ENCODE measurements at places on chromosomes 1 and 21.

DNA sequence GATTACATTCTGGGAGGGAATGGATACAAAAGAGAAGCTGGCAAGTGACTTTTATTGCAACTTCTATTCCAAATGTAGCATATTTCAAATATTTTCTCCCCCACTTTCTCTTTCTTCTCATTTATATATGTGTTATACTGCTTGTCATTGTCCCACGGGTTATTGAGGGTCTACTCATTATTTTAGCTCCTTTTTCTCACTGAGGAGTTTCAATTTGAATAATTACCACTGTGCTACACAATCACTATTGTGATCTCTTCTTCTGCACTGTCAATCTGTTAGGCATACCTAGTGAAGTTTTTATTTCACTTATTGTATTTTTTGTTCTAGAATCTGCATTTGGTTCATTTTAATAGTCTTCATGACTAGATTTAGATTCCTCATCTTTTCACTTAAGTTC, 339.7 kb downstream of the PTPRC start:
- ATAC-seq: no peak

- no peak for ATAC-seq
These were observed 82.8 kb downstream of the GLIS1 start for GRCh38 chr1:53655931-53656746.

GRCh38 chr1:113109908-113110554, 37.0 kb downstream of the LRIG2 start:
- no peak for ATAC-seq

- no peak for ATAC-seq
These were observed 95.9 kb downstream of the RASAL2 start for GRCh38 chr1:178189814-178190213.

DNA sequence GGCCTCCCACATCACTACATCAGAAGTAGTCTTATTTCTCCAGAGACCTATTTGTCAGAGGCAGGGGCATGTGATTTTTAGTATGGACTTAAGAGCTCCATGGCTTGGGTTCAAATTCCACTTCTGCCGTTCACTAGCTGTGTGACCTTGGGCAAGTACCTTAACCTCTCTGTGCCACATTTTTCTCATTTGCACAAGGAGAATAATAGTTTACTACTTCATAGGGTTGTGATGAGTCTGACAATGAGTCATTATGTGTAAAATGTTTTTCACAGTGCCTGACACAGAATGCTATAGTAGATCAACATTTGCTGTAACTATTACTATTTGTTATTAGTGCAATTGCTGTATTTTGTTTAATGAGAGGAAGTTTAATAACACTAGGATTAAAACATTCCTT, 200.6 kb downstream of the PRDM2 start:
- no peak for ATAC-seq

GRCh38 chr1:229225331-229225782, 45.6 kb upstream of the RAB4A start:
- ATAC-seq: no peak

GRCh38 chr1:47067097-47067594, at the start of gene CYP4Z1:
Gene CYP4Z1 (plus strand): TSS chr1:47067231. CDS start chr1:47067491, 260 bp downstream.
- ATAC-seq: peak; percentile 24

GRCh38 chr1:231334079-231334666, 3.5 kb downstream of the EXOC8 start:
- no peak for ATAC-seq

- no peak for ATAC-seq
These were observed 507.2 kb downstream of the LTN1 start for GRCh38 chr21:28485301-28486022.

DNA sequence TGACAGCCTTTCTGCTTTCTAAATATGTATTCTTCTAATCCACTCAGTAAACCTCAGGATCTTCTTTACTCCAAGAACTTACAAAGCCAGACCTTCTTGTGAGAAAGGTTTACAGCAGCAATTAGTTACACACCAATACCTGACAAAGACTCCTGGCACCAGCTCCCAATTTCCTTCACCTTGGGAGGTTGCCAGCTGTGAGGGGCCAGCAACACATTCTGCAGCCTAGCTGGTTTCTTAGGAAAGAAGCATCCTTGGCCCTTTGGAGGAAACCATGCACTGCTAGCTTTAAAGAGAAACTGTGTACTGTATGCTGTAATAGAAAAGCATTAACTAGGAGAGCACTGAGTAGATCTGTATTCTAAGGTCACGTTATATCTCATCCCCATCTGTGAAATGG, 10.8 kb downstream of the FYB2 start:
- no peak for ATAC-seq

GRCh38 chr1:217627431-217627830, 3.5 kb downstream of the GPATCH2 start:
- ATAC-seq: no peak

GRCh38 chr1:89129911-89130310, 4.0 kb upstream of the GBP2 start:
- ATAC-seq: no peak

DNA sequence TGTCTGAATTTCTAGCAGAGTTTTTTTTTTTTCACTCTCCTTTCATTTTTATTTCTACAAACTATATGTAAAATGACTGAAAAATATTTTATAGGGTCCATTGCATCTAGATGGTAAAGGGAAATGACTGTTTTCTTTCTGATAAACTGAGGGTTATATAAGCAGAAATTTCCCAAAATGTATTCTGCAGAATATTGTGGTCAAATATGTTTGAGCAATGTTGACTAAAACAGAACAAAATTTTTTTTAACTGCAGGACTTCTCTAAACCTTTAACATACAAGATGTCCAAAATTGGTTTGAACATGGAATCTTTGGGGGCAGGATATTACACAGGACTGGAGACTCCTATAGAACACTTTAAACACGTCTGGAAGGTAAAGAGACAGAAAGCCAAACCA, 190.5 kb downstream of the TOMM20 start:
- no peak for ATAC-seq

Measured in stimulated activated memory B cell treated with anti-CD40 and anti-IgM and Interleukin-4, amounts not matched to agents 10 μg/mL and 1 μg/mL and 100 μg/mL, for 72 hours (primary cell).